ENCODE measurements at places on chromosomes 12 and 14. TPM values are rescaled to one million over a fixed set of nuclear protein-coding genes. Genes with fewer than 3 reads are reported as not detected.

The TAS2R9 gene
- not detected for total RNA-seq

The MYO1A gene
- not detected for total RNA-seq

The TEX52 gene
- not detected for total RNA-seq

The SYNDIG1L gene
- not detected for total RNA-seq

The ADAM21 gene
- total RNA-seq: not detected

The FAM90A1 gene
- total RNA-seq: not detected

The OR11G2 gene
- total RNA-seq: not detected

The NKX2-8 gene
- not detected for total RNA-seq

The EFS gene
- not detected for total RNA-seq

The WBP11 gene
- total RNA-seq: 18.5 TPM

The ESRRB gene
- total RNA-seq: 0.03 TPM

The ZNF385A gene
- 0.42 TPM for total RNA-seq

The SLC5A8 gene
- not detected for total RNA-seq

The SOX5 gene
- total RNA-seq: 1.7 TPM

The KRT2 gene
- not detected for total RNA-seq

The P2RX7 gene
- total RNA-seq: 3.1 TPM

The KLHL33 gene
- not detected for total RNA-seq

The OAS2 gene
- 0.26 TPM for total RNA-seq

The TDRD9 gene
- total RNA-seq: 2.2 TPM

The IQSEC3 gene
- total RNA-seq: not detected

The SSTR1 gene
- total RNA-seq: not detected

The LAG3 gene
- total RNA-seq: 0.13 TPM

The TRAFD1 gene
- 38.2 TPM for total RNA-seq
